ENCODE measurements at places on chromosomes 3 and 15. TPM values are rescaled to one million over a fixed set of nuclear protein-coding genes. Genes with fewer than 3 reads are reported as not detected.

Gene COL6A5
- not detected for total RNA-seq

Gene SFMBT1
- total RNA-seq: 22.2 TPM

Gene LRRC49
- 5.6 TPM for total RNA-seq

Gene BCL2A1
- not detected for total RNA-seq

Gene RAB6B
- total RNA-seq: 1.2 TPM

Gene GOLGA6L9
- total RNA-seq: 4.0 TPM

Gene ATP11B
- 14.2 TPM for total RNA-seq

Gene GOLGA6L7
- total RNA-seq: not detected

Gene ZBED2
- total RNA-seq: not detected

Gene SLC2A2
- not detected for total RNA-seq

Gene RNU6-1
- total RNA-seq: not detected

Gene SAMMSON
- 0.04 TPM for total RNA-seq

Gene RLBP1
- not detected for total RNA-seq

Gene PSTPIP1
- 1.3 TPM for total RNA-seq

Gene TIMP4
- total RNA-seq: 40.3 TPM

Gene KBTBD13
- total RNA-seq: 0.17 TPM

Gene CCDC12
- total RNA-seq: 40.0 TPM

Gene IL17RB
- 8.9 TPM for total RNA-seq

Gene PSMA4
- total RNA-seq: 295 TPM

Gene TRIM42
- not detected for total RNA-seq

Gene ZNF660
- total RNA-seq: 2.6 TPM

Gene PRRT3
- 6.8 TPM for total RNA-seq

Gene SH3GL3
- total RNA-seq: 6.8 TPM
